ENCODE measurements at places on chromosomes 5 and 9.

- no peak for DNase-seq
Measured at GRCh38 chr5:171493646-171494393, 74.4 kb downstream of the FGF18 start.

- DNase-seq = no peak
Measured at GRCh38 chr5:59218424-59219045, 635.7 kb downstream of the RAB3C start.

DNA sequence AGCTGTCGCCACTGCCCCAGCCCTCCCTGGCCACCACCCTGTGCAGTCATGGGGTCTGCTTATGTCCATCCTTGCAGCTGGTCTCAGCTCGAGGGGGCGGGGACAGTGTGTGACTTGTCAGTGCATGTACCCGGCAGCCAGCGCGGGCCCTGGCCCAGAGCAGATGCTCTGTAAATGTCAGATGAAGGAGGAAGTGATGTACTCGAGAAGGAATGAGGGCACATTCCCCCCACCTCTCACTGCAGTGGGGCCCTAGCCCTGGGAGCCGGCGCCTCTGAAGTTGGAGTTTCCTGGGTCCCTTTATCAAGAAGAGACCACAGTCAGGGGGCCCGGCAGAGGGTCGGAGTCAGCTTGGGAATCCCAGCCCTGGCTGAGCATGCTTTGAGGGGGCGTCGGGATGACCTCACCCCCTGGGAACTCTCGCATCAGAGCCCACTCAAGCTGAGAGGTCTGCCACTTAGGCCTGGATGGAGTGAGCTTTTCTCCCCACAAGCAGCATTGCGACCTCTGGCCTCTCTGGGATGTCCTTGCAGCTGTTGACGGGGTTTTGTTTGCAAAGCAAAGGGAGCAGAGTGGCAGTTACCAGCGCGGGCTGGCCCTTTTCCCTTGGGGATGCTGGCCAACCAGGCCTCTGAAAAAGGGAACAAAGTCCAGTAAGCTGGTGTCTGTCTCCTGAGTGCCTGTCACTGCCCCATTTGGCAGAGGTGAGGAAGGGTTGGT, 19.0 kb downstream of the NEURL1B start:
- no peak for DNase-seq

GRCh38 chr5:104650313-104651055, 1087.9 kb upstream of the NUDT12 start:
- DNase-seq = no peak

- DNase-seq = no peak
Measured at GRCh38 chr5:169710675-169711074, 73.6 kb downstream of the DOCK2 start.

- DNase-seq = no peak
Measured at GRCh38 chr9:76684213-76684612, 80.0 kb upstream of the PCA3 start.

DNA sequence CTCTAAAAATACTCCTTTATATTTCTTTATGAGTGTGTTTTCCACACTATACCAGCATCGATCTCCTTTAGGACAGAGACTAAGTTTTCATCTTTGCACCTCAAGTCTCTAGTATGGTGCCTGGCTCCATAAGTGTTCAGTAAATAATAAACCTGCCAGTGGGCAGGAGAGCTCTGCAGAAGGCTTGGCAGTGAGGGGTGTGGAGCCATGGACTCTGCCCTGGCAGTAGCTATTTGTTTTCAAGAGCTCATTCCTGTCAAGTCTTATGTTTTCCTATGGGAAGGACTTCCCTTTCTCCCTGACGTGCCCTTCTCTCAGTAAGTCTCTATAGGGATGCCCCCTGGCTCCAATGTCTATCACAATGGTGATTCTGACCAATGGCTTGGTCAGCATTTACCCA, 252.2 kb downstream of the PIK3R1 start:
- no peak for DNase-seq

- DNase-seq = no peak
Measured at GRCh38 chr5:131749723-131750470, 46.9 kb downstream of the FNIP1 start.

DNA sequence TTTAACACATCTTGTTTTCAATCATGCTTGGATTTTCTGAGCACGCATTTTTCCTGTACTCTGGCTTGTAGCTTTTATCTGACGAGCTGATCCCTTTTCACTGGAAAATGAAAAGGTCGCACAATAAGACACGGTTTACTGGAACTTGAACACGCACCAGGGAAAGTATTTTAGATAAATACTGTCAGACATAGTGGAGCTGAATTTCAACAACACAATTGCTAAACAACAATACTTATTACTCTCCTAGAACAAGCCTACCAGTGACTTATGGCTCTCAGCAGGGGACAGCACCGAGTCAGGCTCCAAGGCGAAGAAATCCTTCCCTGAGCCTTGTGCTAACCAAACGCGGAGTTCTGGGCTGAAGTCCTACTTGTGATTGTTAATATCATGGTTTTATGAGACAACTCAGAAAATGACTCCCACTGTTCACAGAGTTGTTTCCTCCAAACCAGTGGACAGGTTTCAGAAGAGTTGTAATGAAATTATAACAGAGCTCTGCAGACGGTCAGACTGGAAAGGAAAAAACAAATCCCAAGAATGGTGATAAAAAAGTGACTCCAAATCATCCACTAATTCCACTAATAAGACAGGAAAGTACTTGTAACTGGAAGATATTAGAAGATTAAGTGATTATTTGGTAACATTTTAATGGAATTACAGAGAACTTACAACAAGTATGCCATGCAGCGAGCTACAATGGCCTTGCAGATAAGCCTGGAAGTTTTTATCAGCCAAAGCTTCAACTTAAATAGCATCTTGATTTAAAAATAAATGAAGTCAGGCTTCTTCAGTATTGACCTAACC, 359.6 kb downstream of the EBF1 start:
- DNase-seq = no peak

- no peak for DNase-seq
Measured at GRCh38 chr5:99922386-99922785, 612.8 kb upstream of the FAM174A start.

DNA sequence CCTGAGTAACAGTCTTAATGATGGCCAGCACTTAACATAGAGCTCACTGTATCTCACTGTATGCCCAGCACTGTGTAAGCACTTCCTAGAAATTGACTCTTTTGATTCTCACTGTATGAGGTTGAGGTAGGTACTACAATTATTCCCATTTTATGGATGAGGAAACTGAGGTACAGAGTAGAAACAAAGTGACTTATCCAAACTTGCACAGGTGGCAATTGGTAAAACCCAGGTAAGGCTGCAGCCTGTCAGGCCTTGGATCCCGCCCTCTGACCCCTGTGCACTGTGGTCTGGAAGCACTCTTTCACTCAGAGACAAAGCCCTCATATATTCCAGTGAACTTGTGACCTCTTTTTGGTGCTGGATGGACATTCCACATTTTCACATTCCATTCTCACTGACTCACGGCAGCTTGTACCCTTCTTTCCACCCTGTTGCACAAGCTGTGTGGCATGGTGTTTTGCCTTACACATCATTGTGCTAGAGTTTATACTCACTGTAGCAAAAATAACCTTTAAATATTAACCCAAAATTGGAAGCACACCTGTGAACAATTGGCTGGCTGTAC, 21.7 kb downstream of the ANKRD55 start:
- DNase-seq = no peak

- DNase-seq = no peak
Measured at GRCh38 chr5:179006564-179006963, 11.4 kb upstream of the GRM6 start.

DNA sequence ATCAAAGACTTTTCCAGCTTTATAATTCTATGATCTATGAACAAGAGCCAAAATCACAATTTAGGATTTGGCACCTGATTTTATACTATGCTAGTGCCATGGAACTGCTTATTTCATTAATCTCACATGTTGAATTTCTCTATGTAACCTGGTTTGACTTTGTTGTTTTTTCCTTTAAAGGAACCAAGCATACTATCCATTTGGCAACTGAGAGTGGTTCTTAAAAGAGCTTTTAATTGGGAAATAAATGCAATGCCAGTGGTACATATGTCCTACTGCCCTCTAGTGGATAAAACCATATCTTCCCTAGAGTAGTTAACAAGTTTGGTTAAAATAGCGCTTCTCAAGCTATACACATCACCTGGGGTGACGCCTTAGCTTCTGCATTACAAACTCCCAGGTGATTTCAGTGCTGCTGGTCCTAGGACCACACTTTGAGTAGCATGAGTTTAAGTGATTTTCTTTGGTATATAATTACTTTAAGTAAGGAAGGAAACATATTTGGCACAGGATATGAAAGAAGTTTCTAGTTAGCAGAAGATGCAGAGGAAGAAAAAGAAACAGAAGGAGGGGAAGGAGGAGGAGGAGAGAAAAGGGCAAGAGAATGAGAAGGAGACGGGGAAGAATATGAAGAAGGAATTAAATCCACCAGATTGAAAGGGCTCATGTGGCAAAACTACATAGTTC, 56.8 kb downstream of the FGF10 start:
- DNase-seq = no peak

DNA sequence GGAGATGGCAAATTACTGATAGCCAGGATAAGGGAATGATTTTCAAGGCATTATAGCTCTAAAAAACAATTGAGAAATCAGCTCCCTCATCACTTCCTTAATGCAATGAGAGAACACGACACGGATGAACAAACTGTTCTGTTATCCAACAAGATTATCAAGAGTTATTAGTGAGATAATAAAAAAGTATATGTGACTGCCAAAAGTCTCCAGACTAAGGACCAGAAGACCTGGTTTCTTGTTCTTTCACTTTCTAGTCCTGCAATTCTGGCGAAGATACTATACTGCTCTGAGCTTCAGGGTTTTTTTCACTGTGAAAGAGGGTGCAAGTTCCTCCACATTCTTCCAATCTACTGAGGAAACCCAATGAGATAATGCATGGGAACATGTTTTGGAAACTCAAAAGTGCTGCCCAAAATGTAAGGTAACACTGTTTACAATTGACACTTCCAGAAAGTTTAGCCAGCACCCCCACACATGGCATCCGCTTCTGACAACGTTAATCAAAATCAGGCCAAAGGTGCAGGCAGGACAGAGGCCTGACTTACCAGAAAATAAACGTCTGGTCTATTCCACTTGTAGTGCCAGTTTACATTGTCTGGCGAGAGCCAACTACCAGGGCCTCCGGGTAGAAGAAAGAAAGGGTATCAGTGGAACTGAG, 254.2 kb downstream of the DOCK8 start:
- no peak for DNase-seq

DNA sequence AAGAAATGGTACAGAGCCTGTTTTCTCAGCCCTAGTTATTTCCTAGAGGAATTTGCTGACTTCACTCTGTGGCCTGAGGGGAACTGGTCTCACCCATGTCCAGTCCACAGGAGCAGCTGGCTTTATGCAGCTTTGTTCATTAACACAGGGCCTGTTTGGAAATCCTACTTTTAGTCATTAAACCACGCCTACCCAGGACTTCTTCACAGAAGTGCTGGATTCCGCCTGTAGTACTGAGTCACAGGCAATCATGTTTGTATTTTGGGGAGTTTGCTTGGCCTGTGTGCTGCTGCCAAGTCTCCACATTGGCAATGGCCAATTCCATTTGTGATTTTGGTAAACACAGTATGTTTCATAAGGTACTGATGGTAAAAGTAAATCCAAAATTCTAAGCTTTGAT, 52.8 kb downstream of the CTNND2 start:
- DNase-seq = no peak

- no peak for DNase-seq
Measured at GRCh38 chr9:135338546-135338945, 141.0 kb upstream of the PPP1R26 start.
